Urinary bladder (tissue), 4 donors: ENCODE measurements at places on chromosomes 1 and 21. TPM values are rescaled to one million over a fixed set of nuclear protein-coding genes. Genes with fewer than 3 reads are reported as not detected.
A peak's percentile ranks its signal among the peaks of the same experiment; 100 is the strongest.

- no peak for DNase-seq
Measured at GRCh38 chr1:221543529-221544120, 198.3 kb downstream of the DUSP10 start.

GRCh38 chr1:51926171-51926812 lies 47.8 kb upstream of the NRDC start:
- no peak for DNase-seq

- no peak for DNase-seq
Measured at GRCh38 chr1:184199438-184200085, 148.0 kb downstream of the TSEN15 start.

DNA sequence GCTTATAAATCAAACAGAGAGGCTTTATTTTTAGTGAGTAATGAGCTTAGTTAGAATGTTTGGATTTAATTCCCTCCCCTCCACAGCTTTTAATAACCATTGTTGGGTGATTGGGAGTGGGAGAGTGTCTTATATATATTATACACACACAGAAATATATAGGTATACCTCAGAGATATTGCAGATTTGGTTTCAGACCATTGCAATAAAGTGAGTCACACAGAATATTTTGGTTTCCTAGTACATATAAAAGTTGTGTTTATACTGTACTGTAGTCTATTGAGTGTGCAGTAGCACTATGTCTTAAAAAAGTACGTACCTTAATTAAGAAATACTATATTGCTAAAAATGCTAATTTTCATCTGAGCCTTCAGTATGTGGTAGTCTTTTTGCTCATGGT lies 44.4 kb downstream of the RPS6KC1 start:
- DNase-seq = no peak

- no peak for DNase-seq
Measured at GRCh38 chr1:25872713-25873112, 2.8 kb downstream of the PAQR7 start.

GRCh38 chr1:89483010-89483756 lies 41.4 kb upstream of the LRRC8B start:
- DNase-seq = peak; percentile 18

DNA sequence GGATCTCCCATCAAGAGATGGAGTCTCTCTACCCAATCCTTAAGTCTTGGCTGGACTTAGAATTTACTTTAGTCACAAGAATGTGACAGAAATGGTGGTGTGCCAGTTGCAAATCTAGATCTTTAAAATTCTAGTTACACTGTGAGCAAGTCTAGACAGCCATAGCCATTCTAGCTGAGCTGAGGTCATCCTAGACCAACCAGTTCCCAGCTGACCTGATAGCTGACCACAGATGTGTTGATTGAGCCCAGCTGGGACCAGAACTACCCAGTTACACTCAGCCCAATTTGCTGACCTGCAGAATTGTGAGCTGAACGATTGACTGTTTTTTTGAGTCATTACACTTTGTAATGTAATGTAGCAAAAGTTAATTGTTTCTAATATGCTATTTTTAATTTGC lies 251.8 kb downstream of the ADGRL2 start:
- DNase-seq = no peak

- no peak for DNase-seq
Measured at GRCh38 chr1:59678040-59678439, 136.7 kb upstream of the HOOK1 start.

DNA sequence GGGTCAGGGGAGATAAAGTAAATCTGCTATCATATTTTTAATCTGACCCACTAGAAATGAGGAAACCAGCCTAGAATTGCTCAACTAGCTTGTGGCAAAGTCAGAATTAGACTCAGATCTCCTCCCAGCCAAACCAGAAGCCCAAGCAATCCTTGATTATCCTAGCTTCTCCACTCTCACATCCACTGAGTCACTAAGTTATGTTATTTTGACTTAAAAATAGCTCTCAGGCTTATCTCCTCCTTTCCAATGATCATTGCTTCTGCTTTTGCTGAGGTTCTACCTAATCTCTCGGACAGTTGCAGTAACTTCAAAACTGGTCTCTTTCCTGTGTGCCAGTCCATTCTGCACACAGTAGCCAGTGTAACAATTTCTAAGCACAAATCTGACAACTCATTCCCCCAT lies 22.9 kb downstream of the OVAAL start:
- no peak for DNase-seq

DNA sequence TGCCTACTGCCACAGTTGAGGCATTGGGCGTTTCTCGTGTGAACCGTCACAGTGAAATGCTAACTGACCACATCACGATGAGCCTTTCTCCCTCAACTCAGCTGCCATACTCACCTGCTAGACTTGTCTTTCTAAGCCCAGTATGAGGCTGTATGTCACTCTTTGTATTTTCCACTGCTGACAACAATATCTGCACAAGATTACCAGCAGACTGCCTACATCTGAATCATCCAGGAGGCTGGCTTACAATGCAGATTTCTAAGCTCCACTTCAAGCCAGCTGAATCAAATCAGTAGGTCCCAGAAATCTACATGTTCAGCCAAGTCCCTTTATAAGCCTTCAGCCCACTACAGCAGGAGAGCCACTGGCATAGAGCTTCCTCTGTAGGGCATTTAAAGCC lies 355.0 kb upstream of the DUSP10 start:
- DNase-seq = no peak

- no peak for DNase-seq
Measured at GRCh38 chr1:166701603-166702100, 137.6 kb upstream of the POGK start.

The HSF2BP gene
- 1.1 TPM for total RNA-seq

The CORT gene
- 0.26 TPM for total RNA-seq

The OR2L2 gene
- total RNA-seq = 0.11 TPM

The SEMA4A gene
- total RNA-seq = 7.3 TPM

The CYP2J2 gene
- total RNA-seq = 14.2 TPM
